OCI-LY7 (cell line): ENCODE measurements at places on chromosomes 11 and 22.

DNA sequence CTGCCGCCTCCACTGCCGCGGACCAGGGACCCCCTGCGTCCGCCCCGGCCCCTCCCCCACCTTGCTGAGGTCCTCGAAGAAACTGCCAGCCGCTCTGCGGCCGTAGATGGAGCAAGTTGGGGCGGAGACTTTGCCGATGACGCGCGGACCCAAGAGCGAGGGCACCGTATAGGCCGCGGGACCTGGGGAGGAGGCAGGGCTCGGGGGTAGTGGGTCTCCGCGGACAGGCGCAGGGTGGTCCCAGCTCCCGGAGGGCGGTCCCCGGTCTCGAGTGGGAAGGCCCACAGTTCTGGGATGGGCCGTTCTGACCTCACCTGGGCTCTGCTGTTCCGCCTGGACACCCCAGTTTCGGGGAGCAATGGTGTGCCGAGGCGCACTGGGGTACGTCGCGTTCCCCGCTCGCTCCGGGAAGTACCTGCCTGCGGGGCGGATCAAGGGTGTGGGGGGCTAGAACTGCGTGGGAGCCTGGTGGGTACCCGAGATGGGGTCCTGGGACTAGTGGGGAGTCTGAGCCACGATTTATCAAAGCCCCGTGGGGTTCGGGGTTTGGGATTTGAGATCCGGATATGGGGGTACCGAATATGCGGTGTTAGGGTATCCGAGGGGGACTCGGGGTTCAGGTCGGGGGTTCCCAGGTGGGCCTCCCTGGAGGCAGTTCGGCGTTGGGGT is 1.2 kb upstream of the TYMP start:
- peak; percentile 90 for DNase-seq

DNA sequence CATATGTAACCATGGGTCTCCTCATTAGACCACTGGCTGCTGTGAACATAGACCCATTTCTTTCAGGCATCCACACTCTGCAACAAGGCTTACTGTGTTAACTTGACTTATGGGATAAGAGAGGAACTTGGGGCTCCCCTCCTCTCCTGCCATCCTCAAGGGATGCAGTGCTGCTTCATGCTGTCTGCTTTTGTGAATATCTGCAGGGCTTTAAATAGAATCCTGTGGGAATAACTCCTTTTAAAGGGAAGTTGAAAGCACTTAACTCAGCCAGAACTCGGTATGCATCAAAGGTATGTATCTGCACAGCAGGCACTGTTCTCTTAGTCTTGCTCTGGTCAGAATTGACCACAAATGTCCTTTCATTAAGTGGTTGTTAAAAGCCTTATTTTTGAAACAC is 222.5 kb upstream of the KIRREL3 start:
- DNase-seq: no peak

DNA sequence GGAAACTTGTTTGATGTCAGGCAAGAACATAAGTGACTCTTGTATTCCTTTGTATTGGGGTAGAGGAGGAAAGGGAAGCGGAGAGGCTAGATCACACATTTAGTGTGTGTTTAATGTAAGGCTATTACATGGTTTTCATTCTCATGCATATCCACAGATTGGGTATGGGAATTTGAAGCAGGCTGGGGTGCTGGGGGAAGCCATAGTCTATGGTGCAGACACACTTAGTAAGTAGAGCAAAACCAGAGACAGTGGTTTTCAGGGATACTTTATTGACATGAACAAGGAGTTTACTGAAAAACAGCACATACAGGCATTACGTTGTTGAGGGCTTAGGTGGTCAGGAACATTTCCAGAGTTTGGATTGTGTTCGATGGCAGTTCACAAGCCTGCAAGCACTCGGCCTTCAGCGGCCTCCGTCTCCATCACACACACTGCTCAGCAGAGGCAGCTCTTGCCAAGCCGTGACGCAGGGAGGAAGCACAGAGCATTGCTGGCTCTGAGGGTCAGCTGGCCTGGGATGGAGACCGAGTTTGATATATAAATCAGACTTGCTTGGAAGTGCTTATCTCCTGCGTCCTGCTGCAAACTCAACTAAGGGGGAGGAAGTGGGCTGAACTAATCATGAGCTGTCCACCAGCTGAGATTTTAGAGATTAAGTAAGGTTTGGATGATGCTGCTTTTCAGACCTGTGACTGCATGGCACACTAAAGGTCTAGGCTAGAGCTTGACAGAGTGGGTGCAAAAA is 25.3 kb downstream of the SCN3B start:
- no peak for DNase-seq

GRCh38 chr11:108909041-108909440 is 244.2 kb downstream of the DDX10 start:
- DNase-seq: no peak

DNA sequence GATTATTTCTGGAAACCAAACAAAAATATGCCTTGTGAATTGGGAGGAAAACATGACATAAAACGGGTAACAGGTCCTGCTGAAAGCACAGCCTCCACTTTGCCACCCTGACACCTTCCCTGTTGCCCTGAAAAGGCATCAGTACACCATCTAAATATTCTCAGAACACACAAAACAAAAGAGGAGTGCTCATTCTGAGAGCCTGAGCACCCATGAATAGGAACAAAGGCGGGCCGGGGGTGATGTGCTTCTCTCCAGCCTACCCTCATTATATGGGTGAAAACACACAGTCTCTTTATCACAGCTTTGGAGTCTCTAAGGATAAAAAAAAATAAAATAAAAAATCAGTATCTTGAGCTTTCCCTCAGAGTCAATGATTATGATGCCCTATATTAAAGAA is 19.7 kb downstream of the SCUBE2 start:
- DNase-seq: no peak

- DNase-seq: no peak
These were observed 85.7 kb downstream of the WNT11 start for GRCh38 chr11:76120513-76121101.

GRCh38 chr11:129620237-129621104 is 195.2 kb upstream of the TMEM45B start:
- DNase-seq: no peak
